ENCODE measurements at places on chromosomes 16 and 17.
A peak's percentile ranks its signal among the peaks of the same experiment; 100 is the strongest.

DNA sequence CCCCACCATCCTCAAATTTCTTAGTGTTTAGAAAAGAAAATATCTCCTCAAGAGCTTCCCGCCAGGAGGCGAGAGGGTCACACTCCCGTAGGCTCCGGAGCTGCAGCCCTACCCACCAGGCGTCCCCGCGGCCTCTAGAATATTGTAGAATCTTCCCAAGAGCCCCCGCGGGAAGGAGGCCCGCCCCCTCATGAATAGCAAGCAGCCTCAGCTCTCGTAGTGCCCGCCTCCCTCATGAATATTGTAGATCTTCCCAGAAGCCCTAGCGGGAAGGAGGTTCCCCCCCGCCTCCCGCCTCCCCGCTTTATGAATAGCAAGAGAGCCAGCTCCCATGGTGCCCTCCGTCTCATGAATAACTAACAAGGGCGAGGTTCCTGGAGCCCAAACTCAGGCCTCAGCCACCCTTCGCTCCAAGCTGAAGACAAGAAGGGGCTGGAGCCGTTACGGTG is at the start of gene FBXO47:
TSS of gene FBXO47 (minus strand) at position 114 of the 449 bp plus-strand sequence. CDS start 4,378 bp downstream, outside the sequence.
- DNase-seq, result no peak

- DNase-seq, result no peak
Observed at GRCh38 chr17:72340836-72341235, 220.0 kb downstream of the SOX9 start.

DNA sequence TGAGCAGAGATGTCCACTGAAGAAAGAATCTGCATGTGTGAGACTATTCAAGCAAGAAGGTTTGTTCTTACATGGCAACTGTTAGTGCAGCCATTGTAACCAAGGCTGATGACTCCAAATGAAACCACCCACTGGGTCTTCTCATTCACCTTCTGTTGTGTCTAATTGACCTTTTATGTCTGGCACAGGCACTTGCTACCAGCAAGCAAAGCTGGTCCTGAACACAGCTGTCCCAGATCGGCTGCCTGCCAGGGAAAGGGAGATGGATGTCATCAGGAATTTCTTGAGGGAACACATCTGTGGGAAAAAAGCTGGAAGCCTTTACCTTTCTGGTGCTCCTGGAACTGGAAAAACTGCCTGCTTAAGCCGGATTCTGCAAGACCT is 3.6 kb downstream of the CDC6 start:
- DNase-seq, result no peak

DNA sequence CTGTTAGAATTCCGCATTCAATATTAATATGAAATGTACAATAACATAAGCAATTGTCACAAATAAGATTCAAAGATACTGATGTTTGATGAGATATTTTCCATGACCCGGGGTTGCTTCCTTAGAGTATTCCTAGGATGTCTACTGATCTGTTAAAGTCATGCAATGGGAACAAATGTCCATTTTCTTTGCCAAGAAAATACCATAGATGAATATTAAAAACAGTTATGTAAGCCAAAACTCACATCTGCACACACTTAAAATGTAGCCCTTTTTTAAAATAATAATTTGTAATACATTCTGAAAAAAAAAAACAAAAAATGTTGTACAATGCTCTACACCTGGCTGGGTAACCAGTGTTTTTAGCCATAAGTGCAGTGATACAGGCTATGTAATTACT is 259.4 kb upstream of the AXIN2 start:
- DNase-seq, result no peak

DNA sequence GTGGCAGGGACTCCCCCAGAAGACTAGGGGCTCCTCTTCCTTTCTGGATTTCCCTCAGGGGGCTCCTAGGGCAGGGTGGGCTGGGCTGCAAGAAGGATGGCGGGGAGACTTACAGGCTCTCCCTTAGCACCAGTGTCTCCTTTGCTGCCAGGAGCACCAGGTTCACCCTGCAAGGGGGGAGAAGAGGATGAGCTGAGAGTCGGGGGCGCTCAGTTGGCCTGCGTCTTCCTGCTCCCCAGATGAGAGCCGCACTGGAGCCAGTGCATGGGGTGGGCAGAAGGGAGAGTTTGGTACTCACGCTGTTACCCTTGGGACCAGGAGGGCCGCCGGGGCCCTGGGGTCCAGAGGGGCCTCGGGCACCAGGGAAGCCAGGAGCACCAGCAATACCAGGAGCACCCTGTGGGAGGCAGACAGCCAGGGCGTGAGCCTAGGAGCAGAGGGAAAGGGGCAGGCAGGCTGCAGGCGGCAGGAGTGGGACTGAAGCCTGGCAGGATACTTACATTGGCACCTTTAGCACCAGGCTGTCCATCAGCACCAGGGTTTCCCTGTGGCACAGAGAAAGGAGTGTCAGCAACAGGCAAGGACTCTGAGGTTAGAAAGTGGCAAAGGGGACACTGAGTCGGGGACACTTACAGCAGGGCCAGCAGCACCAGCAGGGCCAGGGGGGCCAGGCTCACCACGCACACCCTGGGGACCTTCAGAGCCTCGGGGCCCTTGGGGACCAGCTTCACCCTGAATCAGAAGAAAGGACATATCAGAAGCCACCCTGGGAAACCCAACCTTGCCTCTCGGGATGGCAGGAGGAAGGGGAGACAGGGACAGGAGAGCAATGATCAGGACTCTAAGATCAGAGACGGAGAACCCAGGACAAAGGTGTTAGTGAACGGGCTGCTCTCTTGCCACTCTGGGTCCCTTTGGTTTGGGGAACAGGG is 6.2 kb downstream of the COL1A1 start:
- no peak for DNase-seq

DNA sequence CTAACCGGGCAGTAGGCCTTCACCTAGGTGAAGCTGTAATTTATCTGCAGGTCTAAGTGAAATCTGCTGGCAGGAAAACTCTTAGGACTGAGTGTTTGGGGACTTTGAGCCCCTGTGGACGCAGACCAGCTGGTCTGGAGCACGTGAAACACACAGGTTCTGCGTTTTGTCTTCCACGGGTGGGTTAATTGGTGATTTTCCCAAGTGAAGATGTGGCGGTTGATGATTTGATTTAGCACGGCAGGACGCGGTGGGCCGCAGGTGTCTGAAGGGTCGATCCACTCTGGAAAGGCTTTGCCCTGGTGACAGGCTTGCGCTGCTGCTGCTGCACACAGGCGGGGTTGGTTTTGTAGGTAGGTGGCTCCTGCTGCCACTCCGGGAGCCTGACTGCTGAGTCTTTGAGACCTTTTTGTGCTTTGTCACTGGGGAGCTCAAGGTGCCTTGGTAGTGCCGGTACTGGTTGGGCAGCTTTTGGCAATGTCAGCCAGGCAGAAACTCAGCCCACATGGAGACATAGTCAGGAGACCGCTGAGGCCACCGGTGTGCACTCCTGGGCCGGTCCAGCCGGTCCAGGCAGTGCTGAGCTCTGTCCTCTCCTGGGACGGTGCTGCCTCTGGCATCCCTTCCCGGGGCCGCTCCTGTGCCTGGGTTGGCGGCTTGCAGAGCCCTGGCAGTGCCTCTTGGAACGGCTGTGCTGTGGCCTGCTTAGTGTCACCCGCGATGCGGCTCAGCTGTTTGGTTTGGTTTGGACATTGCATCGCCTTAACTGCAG is 2.3 kb downstream of the BAIAP2 start:
- DNase-seq, result no peak

DNA sequence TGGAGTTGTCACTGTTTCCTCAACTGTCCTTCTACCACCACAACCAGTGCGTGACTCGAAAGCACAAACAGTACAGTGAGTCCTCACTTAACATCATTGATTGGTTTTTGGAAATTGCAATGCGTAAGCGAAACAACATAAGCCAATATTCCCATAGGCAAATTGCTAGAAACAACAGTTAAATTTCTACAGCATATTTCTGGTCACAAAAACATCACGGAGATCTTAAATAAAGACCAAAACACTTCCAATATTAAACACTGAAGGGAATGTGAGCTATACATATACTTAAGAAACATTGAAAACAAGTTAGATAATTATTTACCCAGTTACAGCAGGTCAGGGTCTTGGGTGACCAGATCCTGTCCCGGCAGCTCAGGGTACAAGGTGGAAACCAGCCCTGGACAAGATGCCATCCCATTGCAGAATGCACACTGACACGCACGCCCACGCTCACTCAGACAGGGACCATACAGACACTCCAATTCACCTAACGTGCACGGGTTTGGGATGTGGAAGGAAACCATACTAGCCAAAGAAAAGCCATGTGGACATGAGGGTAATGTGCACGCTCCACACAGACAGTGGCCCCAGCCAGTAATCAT is 4.7 kb downstream of the SLC13A5 start:
- no peak for DNase-seq

GRCh38 chr17:57255182-57255775 is 1.0 kb upstream of the MSI2 start:
- no peak for DNase-seq

GRCh38 chr16:24499193-24499814 is 40.1 kb upstream of the RBBP6 start:
- DNase-seq, result peak; percentile 58

DNA sequence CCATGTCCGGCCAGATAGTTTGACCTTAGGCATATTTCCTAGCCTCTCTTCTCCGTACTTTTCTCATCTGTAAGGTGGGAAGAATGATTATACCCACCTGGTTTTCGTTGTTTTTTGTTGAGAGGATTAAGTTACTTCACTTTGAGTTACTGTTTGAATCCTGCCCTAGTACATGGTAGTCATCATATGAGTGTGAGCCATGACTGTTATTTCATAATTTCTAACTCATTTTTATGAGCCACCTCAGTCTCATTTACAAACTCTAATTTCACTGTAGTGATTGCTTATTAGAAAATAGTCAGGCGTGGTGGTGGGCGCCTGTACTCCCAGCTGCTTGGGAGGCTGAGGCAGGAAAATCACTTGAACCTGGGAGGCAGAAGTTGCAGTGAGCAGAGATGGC is 45.1 kb downstream of the YPEL2 start:
- no peak for DNase-seq

GRCh38 chr17:40791111-40791510 is 8.6 kb downstream of the KRT28 start:
- DNase-seq, result no peak

GRCh38 chr17:57288040-57288772 is 31.9 kb downstream of the MSI2 start:
- DNase-seq, result no peak

DNA sequence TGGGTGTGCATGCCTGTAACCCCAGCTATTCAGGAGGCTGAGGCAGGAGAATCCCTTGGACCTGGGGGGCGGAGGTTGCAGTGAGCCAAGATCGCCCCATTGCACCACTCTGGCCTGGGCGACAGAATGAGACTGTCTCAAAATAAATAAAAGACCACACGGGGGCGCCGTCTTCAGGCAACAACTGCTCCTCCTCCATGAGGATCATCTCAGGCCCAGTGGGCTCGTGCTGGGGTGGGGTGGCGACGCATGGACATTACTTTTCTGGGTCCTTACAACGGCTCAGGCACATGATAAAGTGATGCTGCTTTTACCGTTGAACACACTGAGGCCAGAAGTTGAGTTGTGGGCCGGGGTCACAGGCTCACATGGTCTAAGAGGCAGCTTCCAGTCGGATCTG is 56.2 kb downstream of the PRMT7 start:
- DNase-seq, result peak; percentile 38

DNA sequence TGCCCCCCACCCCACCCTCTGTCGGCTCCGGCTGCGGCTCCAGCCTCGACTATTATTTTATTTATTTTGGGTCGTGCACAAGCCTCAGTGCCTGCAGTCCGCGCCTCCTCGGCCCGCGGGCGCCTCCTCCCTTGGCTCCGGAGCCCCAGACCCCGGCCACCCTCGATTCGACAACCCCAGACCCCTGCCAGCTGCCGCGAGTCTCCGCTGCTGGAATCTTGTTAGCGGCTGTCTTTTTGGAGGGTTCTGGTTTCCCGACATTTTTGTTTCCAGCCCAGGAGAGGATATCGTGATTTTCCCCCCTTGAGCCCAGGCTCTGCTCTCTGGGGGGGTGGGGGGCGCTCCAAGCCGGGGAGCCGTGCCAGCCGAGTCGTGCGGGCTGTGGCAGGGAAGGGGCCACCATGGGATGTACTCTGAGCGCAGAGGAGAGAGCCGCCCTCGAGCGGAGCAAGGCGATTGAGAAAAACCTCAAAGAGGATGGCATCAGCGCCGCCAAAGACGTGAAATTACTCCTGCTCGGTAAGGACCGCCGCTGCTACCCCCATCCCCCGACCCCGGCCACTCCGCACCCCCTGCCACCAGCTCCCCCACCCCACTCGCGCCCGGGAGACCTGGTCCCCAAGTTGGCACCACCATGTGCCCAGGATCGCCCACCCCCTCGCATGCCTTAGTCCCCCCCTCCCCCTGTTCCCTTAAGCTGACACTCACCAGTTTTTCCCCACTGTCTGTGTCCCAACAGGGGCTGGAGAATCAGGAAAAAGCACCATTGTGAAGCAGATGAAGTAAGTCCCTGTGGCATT is 746 bp downstream of the GNAO1 start:
- DNase-seq, result no peak

DNA sequence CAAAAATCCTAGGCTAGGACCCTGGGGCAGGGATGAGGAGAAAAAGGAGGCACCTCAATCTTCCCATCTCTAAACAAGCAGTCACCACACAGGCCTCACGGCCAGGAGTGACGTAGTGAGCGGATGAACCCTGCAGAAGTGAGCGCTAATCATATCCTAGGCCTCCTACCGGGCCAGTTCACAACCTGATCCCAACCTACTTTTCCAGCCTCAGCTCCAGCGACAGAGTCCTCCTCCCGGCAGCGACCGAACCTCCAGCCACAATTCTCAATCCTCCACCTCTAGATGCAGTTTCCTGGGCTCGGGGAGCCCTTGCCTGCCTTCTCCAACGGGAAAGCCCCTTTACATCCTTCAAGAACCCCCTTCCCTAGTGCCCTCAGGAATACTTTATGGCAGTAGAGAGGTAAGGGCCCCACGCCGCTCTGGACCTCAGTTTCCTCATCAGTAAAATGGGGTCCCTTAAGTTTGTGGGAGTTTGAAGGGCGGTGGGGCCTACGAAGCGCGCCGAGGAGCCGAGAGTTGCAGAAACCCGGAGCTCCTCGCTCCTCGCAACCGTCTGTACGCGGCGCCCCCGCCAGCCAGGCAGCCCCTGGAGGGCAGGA is 1.4 kb downstream of the ZNF668 start:
- peak; percentile 13 for DNase-seq

- DNase-seq, result peak; percentile 61
Observed at GRCh38 chr17:42720996-42721583, 23.8 kb downstream of the EZH1 start.

- DNase-seq, result no peak
Observed at GRCh38 chr17:14428648-14429029, 127.8 kb downstream of the HS3ST3B1 start.

- DNase-seq, result peak; percentile 52
Observed at GRCh38 chr16:88560714-88561484, 9.3 kb upstream of the ZC3H18 start.

All from urothelium cell line (cell line).